IgD-negative memory B cell (primary cell): ENCODE measurements at places on chromosomes 6 and 20. TPM values are rescaled to one million over a fixed set of nuclear protein-coding genes. Genes with fewer than 3 reads are reported as not detected.

The LCA5 gene
- polyA plus RNA-seq, result 0.30 TPM

The SMLR1 gene
- not detected for polyA plus RNA-seq

The F13A1 gene
- 3.7 TPM for polyA plus RNA-seq

The SPATS1 gene
- not detected for polyA plus RNA-seq

The SLC39A7 gene
- polyA plus RNA-seq, result 23.1 TPM

The BEND6 gene
- not detected for polyA plus RNA-seq

The RBPJL gene
- not detected for polyA plus RNA-seq

The SLC13A3 gene
- polyA plus RNA-seq, result not detected

The CD40 gene
- polyA plus RNA-seq, result 217 TPM

The BTN1A1 gene
- 3.7 TPM for polyA plus RNA-seq

The PAQR8 gene
- polyA plus RNA-seq, result 6.4 TPM

The SLC22A2 gene
- not detected for polyA plus RNA-seq

The CRIP3 gene
- 2.9 TPM for polyA plus RNA-seq

The SAPCD1 gene
- not detected for polyA plus RNA-seq

The PI3 gene
- 0.65 TPM for polyA plus RNA-seq

The SAMD3 gene
- polyA plus RNA-seq, result 7.1 TPM

The DLL1 gene
- 0.10 TPM for polyA plus RNA-seq

The HLA-DOB gene
- 368 TPM for polyA plus RNA-seq

The FAXC gene
- polyA plus RNA-seq, result not detected

The TMC2 gene
- polyA plus RNA-seq, result not detected

The HLA-DOA gene
- 363 TPM for polyA plus RNA-seq

The GTSF1L gene
- 1.2 TPM for polyA plus RNA-seq

The TPX2 gene
- 0.49 TPM for polyA plus RNA-seq

The SEMG1 gene
- polyA plus RNA-seq, result not detected

The TRAPPC3L gene
- polyA plus RNA-seq, result not detected

The ADAM33 gene
- not detected for polyA plus RNA-seq

The HAO1 gene
- polyA plus RNA-seq, result not detected

The CDC5L gene
- polyA plus RNA-seq, result 16.0 TPM

The SLCO4A1 gene
- 3.4 TPM for polyA plus RNA-seq

The KHDC1 gene
- polyA plus RNA-seq, result 3.1 TPM

The PHACTR1 gene
- 12.8 TPM for polyA plus RNA-seq

The TRIM15 gene
- not detected for polyA plus RNA-seq

The RBBP9 gene
- polyA plus RNA-seq, result 11.9 TPM

The HLA-DRA gene
- 8,827 TPM for polyA plus RNA-seq

The BFSP1 gene
- not detected for polyA plus RNA-seq
